ENCODE measurements at places on chromosomes 3 and 15.

- no peak for DNase-seq
Observed at GRCh38 chr3:26915208-26915607, 292.6 kb downstream of the LRRC3B start.

DNA sequence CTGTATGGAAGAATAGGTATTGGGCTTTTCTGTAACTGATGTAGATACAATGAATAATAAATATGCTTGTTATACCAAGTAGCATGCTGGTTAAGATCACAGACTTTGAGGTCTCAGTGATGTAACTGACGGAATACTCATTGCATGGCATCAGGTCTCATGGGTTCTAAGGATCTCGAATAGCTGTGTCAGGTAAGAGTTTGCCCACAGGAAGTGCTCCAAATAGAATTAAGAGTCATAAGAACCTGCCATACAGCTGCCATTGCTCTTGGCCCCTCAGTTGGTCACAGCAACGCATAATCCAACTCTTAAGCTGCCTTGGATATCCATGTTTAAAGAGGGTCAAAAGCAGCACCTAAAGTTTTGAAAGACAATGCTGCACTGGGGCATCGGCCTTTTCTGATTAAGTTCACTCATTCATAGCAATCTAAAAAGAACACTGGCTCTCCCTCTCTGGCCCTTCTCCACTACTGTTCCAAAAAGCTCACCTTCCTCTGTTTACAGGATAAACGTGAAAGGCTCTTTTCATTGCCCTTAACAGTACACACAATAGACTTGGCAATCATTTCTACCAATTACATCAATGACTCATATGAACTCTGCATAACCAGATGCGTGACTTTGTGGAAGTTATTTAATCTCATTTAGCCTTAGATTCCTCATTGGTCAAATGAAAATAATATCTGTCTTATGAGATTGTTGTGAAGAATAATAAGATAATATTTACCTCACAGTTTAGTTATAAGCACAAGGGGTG is 74.6 kb downstream of the ZBTB20 start:
- DNase-seq: no peak

GRCh38 chr3:151301787-151302186 is 14.8 kb downstream of the GPR87 start:
- no peak for DNase-seq

DNA sequence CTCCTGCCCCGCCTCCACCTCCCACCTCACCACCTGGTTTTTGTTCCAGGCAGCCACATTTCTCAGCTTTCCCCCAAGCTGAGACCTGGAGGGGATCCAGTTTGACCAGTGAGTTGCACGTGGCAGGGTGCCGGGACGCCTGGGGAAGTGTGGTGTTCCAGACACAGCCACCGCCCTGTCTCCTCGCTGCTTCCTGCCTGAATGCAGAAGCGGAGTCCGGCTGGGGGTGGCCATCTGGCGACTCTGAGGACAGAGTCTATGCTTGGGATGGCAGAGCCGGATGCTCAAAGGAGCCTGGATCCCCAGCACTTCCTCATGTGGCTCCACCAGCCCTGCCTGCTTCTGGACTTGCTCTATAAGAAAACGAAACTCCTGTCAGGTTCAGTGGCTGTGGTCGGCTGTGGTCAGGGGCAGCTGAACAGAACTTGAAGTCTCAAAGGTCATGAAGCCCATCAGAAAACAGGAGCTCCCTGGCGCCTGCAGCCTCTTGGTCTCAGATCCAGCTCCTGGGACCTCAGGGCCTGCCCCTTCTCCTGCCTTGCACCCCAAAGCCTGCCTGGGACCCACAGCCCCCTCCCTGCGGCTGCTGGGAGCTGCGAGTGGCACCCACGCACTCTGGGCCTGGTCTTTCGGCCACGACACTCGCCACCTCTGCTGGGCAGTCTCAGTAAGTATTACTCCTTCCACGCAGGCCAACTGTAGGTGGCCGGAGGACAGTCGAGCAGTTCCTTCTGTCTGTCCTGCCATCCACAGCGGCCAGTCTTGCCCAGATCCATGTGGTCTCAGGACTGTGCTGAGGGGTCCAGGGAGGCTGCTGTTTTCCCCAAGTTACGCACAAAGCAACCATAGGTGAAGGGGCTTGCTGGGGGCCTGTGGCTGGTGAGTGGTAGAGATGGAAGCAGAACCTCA is 112.8 kb upstream of the MEF2A start:
- peak; percentile 47 for DNase-seq

- no peak for DNase-seq
Observed at GRCh38 chr3:168544097-168544957, 448.6 kb upstream of the GOLIM4 start.

GRCh38 chr15:43150191-43150929 is 17.0 kb downstream of the TMEM62 start:
- no peak for DNase-seq
